ENCODE measurements at places on chromosomes 16 and 17. TPM values are rescaled to one million over a fixed set of nuclear protein-coding genes. Genes with fewer than 3 reads are reported as not detected.

DNA sequence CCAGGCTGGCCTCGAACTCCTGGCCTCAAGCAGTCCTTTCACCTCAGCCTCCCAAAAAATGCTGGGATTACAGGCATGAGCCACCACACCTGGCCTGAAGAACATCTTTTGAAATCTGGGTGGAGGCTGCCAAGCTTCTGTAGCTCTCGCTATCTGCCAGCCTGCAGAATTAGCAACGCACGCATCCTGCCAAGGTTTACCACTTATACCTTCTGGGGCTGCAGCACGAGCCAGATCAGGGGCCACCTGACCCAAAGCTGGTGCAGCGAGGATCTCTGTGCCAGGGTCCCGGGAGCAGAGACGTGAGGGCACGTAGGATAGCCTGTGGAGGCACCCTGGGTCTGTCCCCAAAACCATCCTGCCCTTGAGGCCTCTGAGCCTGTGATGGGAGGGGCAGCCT lies 22.2 kb downstream of the SLC38A8 start:
- no peak for DNase-seq

DNA sequence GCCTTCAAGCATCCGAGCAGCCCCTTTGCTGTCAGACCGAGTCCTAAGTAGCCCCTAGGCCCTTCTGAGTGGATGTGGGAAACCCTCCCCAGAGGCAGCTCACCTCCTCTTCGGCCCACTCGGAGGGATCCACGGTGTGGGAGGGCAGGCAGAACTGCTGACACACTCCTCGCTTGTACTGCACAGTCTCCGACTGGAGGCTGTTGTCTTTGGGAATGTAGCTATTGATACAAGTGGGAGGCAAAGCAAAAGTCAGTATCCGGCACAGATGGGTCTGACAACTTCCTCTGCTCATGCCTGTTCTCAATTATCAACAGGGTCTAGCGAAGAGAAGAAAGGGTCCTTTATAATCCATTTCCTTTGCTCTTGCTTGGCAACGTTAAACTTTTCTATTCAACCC lies 25.9 kb upstream of the FOXJ1 start:
- no peak for DNase-seq

The ZNF319 gene
- total RNA-seq = 9.7 TPM

The SLC2A4 gene
- 5.3 TPM for total RNA-seq

DNA sequence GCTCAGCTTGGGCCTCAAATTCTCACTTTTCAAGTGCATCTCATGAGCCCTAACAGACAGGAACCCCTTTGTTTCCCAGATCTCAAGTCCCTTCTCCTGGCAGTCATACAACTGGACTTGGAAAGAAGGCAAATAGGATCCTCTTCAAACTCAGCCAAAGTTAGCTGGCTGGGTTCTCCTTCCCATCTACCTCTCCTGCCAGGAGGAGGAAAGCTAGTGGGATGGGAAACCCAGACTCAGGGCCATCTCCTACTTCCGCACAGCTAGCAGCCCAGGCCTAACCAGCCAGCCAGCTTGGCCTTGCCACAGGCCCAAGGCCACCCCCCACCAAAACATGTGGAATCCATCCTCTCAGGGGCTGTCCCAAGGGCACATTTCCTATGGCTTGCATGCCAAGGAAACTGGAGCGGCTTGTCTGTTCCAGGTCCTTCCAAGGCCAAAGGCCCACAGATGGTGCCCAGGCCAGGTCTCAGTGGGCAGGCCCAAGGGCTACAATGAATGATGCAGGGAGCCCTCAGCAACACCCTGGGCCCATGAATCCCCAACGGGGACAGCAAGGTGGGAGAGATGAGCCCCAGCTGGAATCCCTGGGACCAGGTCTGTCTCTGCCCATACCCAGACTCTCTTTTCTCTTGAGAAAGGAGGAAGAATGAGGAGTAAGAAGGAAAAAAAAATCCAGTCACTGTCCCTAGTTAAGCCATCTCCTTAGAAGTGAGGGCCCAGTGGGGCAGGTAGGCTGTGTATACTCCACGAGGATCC lies 1.7 kb downstream of the SMARCD2 start:
- DNase-seq = no peak

DNA sequence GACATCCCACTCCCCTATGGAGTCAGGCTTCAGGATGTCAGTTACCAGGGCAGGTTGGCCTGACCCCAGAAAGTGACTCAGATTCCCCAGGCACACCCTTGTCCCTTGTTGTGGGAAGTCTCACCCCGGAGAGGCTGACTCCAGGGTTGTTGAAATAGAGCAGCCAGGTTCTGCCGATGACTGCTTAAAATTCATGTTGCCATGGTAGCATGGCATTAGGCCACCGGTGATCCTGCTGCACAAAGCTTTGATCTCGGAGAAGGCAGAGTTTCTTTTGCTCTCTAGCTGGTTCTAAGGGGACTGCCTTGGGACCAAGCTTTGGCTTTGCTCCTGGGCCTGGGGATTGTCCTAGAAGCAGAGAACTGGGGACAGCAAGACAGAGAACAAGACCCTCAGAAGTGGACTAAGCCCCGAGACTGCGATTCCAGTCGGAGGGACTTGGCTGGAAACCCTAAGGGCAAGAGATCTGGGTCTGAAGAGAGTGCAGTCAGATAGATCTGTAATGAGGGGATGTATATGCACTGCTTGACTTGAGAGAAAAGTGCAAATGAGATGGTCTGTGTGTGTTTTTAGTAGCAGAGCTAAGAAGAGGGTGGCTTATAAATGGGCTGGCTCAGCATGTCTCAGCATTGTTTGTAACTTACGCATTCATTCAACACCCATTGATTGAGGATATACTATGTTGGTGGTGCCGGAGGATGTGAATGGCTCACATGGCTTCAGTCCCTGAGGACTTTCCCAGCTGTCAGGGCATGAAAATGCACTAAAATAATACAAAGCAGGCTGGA lies 106.9 kb downstream of the RGS9 start:
- DNase-seq = no peak

- no peak for DNase-seq
Observed at GRCh38 chr16:75343286-75343685, 90.0 kb downstream of the CFDP1 start.

The TAT gene
- total RNA-seq = 1.9 TPM

All from mucosa of descending colon (tissue), 3 donors.